ENCODE measurements at places on chromosomes 5 and 9.

GRCh38 chr5:154771383-154771901, 16.3 kb downstream of the LARP1 start:
- no peak for DNase-seq

DNA sequence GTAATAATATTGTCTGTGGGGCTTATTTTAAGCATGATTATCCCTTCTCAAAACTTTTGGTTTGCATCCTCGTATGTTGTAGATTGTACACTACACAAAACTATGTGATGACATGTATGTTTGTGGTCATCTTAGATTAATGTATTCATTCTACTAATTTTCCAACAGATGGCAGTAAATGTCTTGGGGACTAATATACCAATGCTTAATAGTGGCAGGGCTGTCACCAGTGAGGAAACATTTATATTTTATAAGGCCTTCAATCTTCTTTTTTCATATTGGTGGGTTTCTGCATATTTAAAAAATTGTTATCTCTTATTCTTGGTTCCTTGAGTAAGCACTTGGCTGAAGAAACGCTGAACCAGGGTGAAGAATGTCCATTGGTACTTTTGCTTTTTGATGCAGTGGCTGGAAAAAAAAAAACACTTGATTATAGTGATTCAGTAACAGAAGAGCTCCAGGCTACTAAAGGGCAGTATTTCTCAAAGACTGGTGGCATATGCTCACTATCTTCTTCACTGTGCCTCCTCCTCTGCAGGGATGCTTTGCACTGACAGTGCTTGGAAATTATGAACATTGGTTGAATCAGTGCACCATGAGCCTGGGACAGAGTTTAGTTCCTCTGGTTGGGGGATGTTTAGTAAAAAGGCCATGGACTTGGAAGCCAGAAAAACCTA, 530.3 kb downstream of the RASEF start:
- DNase-seq: no peak

- no peak for DNase-seq
These were observed 19.2 kb downstream of the SLC27A6 start for GRCh38 chr5:128984480-128984879.

DNA sequence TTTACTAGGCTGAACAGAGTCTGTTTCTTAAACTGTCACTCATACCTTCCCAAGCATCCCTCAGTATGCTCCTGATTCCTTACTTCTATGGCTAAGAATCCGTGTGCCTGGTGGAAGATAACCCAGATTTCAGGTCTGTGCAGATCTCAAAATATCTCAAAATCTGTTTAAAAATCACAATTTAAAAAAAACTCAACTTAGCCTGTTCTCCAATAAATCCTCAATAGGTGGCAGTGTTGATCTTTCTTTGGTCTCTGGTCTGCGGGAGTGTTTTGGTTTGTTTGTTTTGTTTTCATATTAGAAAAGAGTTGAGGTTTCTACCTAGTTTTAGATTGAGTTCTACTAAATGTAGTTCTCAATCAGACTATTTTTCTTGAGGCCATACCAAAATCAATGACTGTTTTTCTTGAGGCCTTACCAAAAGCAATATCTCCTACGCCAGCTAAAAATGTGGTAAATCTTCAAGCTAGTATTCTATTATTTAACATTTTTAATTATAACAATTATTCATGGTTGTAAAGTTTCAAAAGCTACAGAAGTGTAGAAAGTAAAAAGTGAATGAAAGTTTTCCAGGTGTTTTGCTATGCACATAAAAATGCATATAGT, 57.9 kb downstream of the TGFBR1 start:
- DNase-seq: no peak

DNA sequence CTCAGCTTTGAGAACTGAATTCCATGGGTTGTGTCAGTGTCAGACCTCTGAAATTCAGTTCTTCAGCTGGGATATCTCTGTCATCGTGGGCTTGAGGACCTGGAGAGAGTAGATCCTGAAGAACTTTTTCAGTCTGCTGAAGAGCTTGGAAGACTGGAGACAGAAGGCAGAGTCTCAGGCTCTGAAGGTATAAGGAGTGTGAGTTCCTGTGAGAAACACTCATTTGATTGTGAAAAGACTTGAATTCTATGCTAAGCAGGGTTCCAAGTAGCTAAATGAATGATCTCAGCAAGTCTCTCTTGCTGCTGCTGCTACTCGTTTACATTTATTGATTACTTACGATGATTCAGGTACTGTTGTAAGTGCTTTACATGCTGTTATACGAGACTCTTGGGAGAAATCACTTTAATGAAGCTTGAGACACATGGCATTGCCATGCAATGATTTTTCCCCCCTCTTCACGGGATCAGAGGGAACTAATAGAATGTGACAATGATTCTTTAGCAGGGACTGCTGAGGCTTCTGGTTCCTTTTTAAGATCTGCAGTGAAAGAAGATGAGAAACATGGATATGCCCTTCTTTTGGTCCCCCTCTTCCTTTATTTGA, 63.8 kb downstream of the PTTG1 start:
- no peak for DNase-seq

- no peak for DNase-seq
These were observed 143.2 kb upstream of the TRIM32 start for GRCh38 chr9:116543731-116544400.

- DNase-seq: no peak
These were observed 478.4 kb downstream of the ACTL7B start for GRCh38 chr9:108377382-108377781.

DNA sequence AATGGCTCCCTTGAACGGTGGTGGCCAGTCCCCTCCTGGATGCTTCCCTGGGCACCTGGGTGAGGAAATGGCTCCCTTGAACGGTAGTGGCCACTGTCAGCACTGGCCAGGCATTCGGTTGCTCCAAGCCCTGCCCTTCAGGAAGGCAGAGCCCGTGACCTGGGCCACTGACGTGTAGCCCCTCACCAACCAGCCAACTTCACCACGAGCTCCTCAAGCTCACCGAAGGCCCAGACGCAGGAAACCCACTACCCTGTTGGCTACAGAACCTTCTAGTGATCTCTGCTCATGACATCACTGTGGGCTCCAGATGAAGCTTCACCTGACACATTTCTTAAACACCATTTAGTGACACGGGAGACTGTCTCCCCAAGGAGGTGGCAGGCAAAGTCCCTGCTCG, 9.2 kb downstream of the SLC6A3 start:
- DNase-seq: no peak

DNA sequence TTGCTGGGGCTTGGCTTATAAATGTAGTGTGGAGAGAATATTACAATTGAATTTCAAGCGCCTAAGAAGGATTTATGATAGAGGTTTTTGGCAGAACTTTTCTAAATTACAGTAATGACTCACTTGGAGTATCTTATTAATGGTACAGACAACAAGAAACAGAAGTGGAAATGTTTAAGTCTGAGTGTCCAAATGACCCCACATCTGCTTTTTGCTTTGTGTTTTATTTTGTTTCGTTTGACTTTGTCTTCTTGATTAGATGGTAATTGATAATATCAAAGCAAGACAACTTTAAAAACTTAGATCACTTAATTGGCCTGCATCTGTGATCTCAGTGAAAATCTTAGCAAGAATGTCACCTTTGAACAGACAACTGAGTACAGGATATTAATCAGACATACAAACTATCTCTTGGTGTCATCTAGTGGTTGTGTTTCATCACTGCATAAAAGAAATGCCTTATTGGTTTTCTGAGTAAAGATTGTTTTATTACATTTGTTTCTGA, 577.4 kb downstream of the ISL1 start:
- no peak for DNase-seq

DNA sequence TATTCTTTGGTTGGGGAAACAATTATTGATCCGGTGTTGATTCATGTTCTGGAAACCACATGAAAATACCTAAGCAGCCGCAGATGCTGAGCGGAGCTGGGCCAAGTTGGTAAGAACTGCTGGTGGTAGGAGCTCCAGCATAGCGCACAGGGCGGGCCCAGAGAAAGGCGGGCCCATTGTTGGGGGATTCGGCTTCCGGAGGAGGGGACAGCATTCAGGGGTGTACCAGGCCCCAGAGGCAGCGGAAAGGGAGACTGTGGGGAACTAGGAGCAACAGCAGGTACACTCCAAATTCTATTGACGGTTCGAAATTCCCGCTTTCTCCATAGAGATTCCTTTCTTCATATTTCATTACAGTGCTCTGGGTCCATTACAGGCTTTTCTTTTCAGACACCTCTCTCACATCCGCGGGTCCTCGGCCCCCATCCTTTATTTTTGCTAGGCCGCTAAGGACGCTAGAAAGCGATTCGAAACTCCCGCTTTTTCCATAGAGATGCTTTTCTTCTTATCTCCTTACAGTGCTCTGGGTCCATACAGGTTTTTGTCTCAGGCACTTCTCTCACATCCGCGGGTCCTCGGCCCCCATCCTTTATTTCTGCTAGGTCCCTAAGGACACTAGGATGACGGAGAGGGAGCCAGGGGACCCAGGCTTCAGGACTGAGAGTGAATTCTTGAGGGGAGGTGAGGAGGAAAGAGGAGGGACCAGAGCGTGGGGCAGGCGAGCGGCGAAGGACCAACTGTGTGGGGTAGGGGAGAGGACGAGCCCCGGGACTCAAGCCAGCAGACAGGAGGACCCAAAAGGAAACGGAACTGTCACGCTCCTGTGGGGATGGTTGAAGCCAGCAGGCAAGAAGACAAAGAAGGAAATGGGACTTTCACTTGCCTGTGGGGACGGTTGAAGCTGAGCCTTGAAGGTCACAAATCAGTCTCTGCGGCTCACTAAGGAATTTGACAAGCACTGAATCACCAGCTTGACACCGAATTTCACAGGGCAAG, at the start of gene CCDC152:
Gene CCDC152, plus strand, starts transcription at position 213 of the 996 bp plus-strand sequence. CDS start 2,304 bp downstream, outside the sequence.
- peak; percentile 30 for DNase-seq

DNA sequence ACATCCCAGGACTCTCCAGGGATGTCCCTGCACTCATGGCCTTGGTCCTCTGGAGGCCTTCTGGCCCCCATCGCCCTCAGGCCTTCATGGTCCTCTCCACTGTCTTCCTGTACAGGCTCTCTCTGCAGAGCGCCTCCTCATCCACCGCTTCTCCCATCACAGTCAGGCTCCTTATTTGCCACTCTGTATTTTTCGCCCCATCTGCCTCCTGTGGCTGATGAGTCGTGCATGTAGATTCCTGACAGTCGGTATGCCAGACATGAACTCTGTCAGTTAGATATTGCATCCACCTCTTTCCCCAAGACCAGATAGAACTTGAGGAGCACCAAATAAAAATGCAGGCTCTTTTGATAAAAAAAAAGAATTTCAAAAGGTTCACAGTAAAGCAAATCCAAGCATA, 362.8 kb downstream of the IRX1 start:
- DNase-seq: no peak

DNA sequence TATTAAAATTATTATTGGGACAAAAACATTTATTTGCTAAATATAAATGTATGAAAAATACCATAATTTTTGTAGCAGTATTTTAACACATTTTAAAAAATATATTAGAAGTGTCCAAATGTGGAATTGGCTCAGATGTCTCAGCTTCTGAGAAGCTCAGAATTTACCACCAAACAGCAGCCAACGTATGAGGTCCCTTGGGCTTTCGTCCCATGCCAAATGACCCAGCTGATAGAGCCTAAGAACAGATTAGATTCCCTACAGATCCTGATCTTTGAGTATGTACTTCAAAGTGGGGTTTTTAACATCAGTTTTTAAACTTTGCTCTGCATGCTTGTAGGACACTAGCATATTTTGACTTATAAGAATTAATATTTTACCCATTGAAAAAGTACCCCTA, 77.3 kb upstream of the RPS23 start:
- DNase-seq: no peak

GRCh38 chr9:91465420-91465819, 41.8 kb upstream of the NFIL3 start:
- no peak for DNase-seq

GRCh38 chr9:38066197-38066913, 2.7 kb downstream of the SHB start:
- no peak for DNase-seq

DNA sequence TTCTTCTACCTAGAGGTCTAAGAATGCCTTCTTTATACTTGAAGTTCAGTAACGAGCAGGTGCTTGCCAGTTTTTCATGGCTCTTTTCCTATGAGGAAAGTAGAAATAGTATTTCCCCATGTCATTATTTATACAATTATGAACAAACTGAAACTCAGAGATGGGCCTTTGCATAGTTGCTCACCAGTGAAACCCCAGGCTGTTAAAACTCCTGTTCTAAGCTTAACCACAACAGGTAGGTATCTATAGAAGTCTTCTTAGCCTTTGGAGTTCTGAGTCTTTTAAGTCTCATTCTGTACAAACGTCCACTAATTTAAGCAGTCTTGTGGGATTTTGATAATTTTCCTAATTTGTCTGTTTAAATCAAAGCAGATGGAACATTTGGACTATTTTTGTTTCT, 90.1 kb downstream of the STARD4 start:
- no peak for DNase-seq

DNA sequence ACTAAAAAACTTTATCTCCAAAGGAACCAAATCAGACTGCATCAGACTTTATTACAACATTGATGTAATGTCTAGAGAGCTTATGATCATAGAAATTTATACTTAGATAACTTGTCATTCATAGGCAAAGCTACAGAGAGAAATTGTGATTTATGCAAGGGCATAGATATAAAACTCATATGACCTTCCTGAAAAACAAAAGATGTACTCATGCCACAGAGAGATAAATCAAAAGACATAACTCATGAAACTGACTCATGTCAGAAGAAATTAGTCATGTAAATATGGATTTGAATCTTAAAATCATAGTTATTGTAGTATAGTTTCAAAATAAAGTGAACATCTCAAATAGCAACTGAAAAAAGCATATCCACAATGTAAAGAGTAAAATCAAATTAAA, 186.2 kb downstream of the GABBR2 start:
- no peak for DNase-seq

- DNase-seq: no peak
These were observed 213.6 kb downstream of the SAXO1 start for GRCh38 chr9:18819418-18819817.

- no peak for DNase-seq
These were observed 92.5 kb upstream of the ZNF366 start for GRCh38 chr5:72599519-72600370.

DNA sequence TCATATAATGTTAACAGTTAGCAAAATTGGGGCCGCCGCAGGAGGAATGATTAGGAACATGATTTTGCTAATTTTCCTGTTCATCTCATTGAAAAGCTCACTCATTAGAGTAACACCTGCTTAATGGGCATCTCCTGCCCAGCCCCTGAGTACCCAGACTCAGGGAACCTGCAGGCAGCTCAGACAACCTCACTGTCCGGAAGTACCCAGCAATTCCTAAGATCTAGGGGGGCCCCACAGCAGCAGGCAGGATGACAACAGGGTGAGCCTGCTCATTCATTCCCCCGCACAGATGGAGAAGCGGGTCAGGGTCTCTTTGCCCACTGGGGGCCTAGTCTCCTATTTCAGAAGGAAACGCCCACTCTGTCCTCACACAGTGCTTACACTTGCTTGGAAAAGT, 12.6 kb downstream of the FAM78A start:
- DNase-seq: no peak

GRCh38 chr5:44774279-44774880, 34.4 kb upstream of the MRPS30 start:
- DNase-seq: no peak

DNA sequence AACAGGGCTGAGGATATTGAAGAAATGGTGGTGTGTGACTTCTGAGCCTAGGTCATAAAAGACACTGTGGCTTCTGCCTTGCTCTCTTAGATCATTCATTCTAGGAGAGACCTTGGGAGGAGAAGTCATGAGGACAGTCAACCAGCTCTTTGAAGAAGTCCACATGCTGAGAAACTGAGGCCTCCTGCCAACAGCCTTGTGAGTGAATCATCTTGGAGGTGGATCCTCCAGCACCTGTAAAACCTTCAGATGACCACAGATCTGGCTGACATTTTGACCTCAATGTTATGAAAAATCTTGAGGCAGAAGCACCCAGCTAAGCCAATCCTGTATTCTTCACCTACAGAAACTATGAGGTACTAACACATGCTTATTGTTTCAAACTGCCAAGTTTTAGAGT, 165.9 kb downstream of the CARTPT start:
- DNase-seq: no peak

All from activated CD8-positive, alpha-beta memory T cell treated with anti-CD3 and anti-CD28 coated beads for 1 hour (primary cell).